ENCODE measurements at places on chromosomes 12 and 14.

DNA sequence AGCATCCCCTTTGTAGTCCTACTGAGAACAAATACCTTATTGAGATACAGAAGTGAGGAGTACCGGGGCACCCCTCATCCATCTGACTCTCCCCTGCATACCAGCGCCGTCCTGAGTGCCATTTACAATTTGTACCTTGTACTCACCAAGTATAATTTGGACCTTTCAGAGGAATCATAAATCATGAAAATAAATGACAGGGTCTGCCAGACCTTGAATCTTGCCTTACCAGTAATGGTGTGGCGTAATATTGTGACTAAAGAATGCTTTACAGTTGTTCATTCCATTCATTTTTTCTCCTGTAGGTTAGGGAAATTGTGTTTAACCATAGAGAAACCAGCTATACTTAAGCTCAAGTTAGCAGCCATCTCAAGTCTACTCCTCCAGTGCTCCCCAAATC, 243.7 kb upstream of the RGS6 start:
- H3K27ac ChIP-seq, result no peak overlapping the region
- no peaks in the 10 kb centered on the region for H3K27me3 ChIP-seq
- H3K4me3 ChIP-seq, result no peak overlapping the region
- DNase-seq, result no peak
- H3K4me1 ChIP-seq, result peaks cover 4% of the 10 kb centered on the region

- no peaks in the 10 kb centered on the region for H3K4me1 ChIP-seq
- H3K4me3 ChIP-seq, result no peak overlapping the region
- H3K36me3 ChIP-seq, result no peaks in the 10 kb centered on the region
- DNase-seq, result no peak
- H3K27me3 ChIP-seq, result no peaks in the 10 kb centered on the region
These were observed 480.9 kb upstream of the TMEM132C start for GRCh38 chr12:127785986-127786590.

- H3K27ac ChIP-seq, result no peak overlapping the region
- H3K4me1 ChIP-seq, result no peaks in the 10 kb centered on the region
- no peaks in the 10 kb centered on the region for H3K36me3 ChIP-seq
- no peak overlapping the region for H3K4me3 ChIP-seq
- H3K27me3 ChIP-seq, result no peaks in the 10 kb centered on the region
These were observed 990.2 kb downstream of the GALC start for GRCh38 chr14:87002776-87003175.

- peaks cover 4% of the 10 kb centered on the region for H3K4me1 ChIP-seq
- H3K27ac ChIP-seq, result no peak overlapping the region
- no peak overlapping the region for H3K4me3 ChIP-seq
These were observed 264.7 kb downstream of the RAD51B start for GRCh38 chr14:68084256-68084655.

DNA sequence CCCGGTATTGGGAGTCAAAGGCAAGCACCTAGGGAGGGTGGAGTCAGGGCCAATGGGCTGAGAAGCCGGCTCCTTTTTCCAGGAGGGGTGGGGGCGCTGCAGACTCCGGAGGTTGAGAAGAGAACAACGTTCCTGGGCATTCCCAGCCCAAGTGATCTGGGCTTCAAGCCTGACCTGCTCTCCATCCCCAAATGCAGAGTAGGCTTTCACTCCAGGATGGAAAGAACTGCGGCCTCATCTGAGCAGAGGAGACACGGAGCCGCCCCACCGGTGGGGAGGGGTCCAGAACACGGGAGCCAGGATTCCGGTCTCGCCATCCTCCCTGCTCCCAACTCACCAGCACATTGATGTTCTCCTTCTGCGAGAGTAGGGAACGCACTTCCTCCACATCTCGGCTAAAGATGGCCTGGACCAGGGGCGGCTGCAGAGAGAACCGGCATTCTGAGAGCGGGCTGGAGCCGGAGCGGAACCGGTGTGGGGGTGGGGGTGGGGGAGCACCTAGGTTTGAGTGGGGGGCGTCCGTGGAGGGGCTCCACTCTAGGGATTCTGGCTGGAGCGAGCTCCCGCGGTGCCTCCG, 605 bp downstream of the ANKRD52 start:
- peaks cover 7% of the 10 kb centered on the region for H3K36me3 ChIP-seq
- H3K27me3 ChIP-seq, result no peaks in the 10 kb centered on the region
- peaks cover 19% of the 10 kb centered on the region for H3K4me1 ChIP-seq
- H3K27ac ChIP-seq, result peak overlapping the region; percentile 78
- peak overlapping the region; percentile 87 for H3K4me3 ChIP-seq

DNA sequence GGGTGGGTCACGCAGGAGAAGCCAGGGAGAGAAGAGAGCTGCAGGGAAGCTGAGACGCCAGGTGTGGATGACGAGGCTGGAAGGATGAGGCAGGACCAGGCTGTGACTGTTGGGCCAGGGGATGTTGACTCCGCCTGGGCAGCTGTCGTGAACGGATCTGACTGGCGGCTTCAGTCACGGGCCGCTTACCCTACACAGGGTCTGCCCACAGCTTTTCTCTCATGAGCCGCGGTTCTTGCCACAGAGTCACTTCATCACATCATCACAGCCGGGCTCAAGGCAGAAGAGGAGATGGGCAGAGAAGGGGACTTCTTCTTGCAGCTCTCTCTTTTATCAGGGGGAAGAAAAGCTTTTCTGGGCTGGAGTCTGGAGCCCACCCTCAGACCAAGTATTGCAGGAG, 7.7 kb downstream of the CLBA1 start:
- no peak overlapping the region for H3K27ac ChIP-seq
- DNase-seq, result no peak
- no peaks in the 10 kb centered on the region for H3K4me1 ChIP-seq
- H3K27me3 ChIP-seq, result no peaks in the 10 kb centered on the region
- no peak overlapping the region for H3K4me3 ChIP-seq

GRCh38 chr14:104970231-104971068, 7.7 kb downstream of the AHNAK2 start:
- no peak overlapping the region for H3K27ac ChIP-seq
- no peaks in the 10 kb centered on the region for H3K4me1 ChIP-seq
- H3K4me3 ChIP-seq, result no peak overlapping the region

DNA sequence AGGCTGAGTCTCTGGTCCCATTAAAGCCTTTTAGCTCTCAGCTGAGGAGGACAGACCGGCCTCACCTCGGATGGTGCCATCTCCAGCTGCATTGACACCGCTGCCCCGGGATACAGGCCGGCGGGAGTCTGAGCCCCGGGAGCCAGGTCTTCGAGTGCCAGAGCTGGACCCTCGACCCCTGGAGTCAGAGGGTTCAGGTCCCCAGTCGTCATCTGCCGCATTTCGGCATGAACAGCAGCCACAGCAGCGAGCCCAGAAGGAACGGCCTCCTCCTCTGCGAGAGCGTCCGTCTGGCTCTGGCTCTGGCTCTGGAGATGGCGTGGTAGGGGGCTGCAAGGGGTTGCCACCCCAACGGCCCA, 1.0 kb downstream of the TGM1 start:
- peaks cover 3% of the 10 kb centered on the region for H3K36me3 ChIP-seq
- no peak overlapping the region for H3K27ac ChIP-seq
- DNase-seq, result no peak
- H3K27me3 ChIP-seq, result no peaks in the 10 kb centered on the region
- H3K4me1 ChIP-seq, result no peaks in the 10 kb centered on the region

- no peaks in the 10 kb centered on the region for H3K27me3 ChIP-seq
- no peak overlapping the region for H3K4me3 ChIP-seq
- H3K4me1 ChIP-seq, result no peaks in the 10 kb centered on the region
- peaks cover 3% of the 10 kb centered on the region for H3K36me3 ChIP-seq
These were observed 33.3 kb downstream of the COCH start for GRCh38 chr14:30907659-30908057.

DNA sequence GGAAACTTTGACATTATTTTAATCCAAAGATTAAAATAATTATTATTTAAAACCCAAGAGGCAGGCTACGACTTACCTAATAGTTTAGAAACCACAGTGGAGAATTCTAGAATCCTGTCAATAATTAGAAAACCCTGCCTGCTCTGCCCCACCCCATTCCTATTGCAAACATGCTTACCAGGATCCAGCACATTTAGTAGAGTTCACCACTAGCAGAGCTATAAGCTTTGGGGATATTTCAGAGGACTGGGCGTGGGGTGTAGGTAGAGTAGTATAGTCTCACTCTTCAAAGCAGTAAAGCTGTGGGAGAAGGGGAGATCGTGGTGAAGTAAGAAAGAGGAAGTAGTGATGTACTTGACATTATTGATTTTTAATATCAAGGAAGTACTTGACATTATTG, 100.3 kb downstream of the FIGNL2 start:
- no peak for DNase-seq
- no peaks in the 10 kb centered on the region for H3K36me3 ChIP-seq
- peaks cover 3% of the 10 kb centered on the region for H3K4me1 ChIP-seq
- H3K4me3 ChIP-seq, result no peak overlapping the region
- no peak overlapping the region for H3K27ac ChIP-seq

GRCh38 chr14:38791862-38792261, 311.2 kb downstream of the SEC23A start:
- no peak overlapping the region for H3K27ac ChIP-seq
- H3K4me3 ChIP-seq, result no peak overlapping the region
- no peaks in the 10 kb centered on the region for H3K27me3 ChIP-seq
- H3K36me3 ChIP-seq, result no peaks in the 10 kb centered on the region
- DNase-seq, result no peak
- no peaks in the 10 kb centered on the region for H3K4me1 ChIP-seq

GRCh38 chr14:61839507-61839906, 77.3 kb downstream of the SNAPC1 start:
- no peak overlapping the region for H3K27ac ChIP-seq
- no peak for DNase-seq
- H3K36me3 ChIP-seq, result peaks cover under 1% of the 10 kb centered on the region
- peaks cover 30% of the 10 kb centered on the region for H3K27me3 ChIP-seq
- H3K4me1 ChIP-seq, result peaks cover 9% of the 10 kb centered on the region

DNA sequence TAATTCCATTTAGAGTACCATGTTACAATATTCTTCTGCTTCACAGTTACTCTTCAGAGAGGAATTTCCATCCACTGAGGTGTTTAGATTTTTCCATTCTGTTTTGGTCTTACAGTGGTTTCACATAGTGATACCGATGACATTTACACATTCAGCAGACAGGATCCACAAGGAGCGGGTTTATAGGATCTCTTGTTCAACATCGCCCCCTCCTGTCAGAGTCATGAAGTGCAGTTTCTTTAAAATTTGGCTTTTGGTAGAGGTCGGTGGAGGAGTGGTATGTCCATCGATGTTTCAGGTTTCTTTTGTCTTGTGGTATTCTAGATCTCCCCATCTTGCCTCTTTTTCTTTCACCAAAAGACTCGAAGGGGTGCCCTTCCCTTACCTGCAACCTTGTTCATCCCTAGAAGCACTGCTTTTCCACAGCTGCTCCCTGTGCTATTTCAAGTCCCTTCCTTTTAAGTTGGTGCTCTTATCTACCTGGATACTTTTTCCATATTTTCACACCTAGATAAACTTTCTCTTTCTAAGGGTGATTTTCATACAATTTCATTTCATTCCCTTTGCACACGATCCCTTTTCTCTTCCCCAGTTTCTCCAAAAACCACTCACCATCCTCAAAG, 181.3 kb downstream of the ITPR2 start:
- no peak for DNase-seq
- H3K4me1 ChIP-seq, result peaks cover 2% of the 10 kb centered on the region
- no peak overlapping the region for H3K4me3 ChIP-seq
- H3K27ac ChIP-seq, result no peak overlapping the region
- H3K27me3 ChIP-seq, result no peaks in the 10 kb centered on the region
- peaks cover 29% of the 10 kb centered on the region for H3K36me3 ChIP-seq

GRCh38 chr12:6158255-6158654, 33.8 kb upstream of the VWF start:
- no peak for DNase-seq
- no peaks in the 10 kb centered on the region for H3K36me3 ChIP-seq
- no peak overlapping the region for H3K27ac ChIP-seq
- peaks cover 2% of the 10 kb centered on the region for H3K27me3 ChIP-seq
- H3K4me1 ChIP-seq, result peaks cover 5% of the 10 kb centered on the region

DNA sequence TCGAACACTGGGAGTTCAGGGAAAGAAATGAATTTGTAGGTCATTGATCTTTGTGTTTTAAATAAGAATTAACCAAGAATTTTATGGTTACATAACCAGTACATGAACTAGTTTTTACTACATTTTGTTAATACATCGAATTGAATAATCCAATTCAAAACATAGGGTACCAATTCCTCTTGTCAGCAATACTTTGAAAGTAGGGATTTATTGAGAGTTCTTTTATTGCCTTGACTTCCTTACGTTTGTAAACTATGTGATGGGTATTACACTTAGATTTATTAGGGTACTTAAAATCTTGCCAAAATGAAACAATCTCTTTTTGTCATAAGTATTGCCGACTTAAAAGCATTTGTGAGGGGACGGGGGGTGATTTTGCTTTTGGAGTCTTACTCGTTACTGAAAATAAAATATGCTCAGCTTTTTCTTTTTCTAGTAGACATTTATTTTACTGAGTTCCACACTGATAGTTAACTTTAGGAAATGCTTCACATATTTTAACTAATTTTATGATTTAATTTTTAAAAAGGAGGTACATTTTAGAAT, 22.4 kb downstream of the SOCS2 start:
- DNase-seq, result no peak
- peaks cover 71% of the 10 kb centered on the region for H3K27me3 ChIP-seq
- H3K36me3 ChIP-seq, result peaks cover 2% of the 10 kb centered on the region
- no peak overlapping the region for H3K4me3 ChIP-seq
- H3K4me1 ChIP-seq, result peaks cover 17% of the 10 kb centered on the region

DNA sequence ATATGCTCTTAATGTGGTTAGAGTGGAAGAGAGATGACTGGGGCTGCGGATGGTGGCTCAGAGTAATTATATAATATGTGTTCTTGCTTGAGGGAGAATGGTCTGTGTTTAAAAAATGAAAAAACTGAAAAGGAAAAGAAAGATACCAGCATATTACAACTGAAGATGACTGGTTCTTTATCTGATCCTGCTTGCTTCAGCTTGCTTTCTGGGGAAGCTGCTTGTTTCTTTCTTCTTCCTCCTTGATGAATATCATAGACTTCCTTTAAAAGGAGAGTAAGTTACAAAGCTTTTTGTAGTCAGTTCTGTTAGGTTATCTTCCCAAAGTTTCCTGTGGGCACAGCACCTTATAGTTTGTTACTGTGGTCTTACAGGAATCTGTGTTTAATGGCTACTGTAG, 210.9 kb downstream of the ERC1 start:
- H3K36me3 ChIP-seq, result peaks cover 21% of the 10 kb centered on the region
- DNase-seq, result no peak
- no peaks in the 10 kb centered on the region for H3K27me3 ChIP-seq

GRCh38 chr14:26078561-26078960, 519.3 kb downstream of the NOVA1 start:
- H3K4me3 ChIP-seq, result no peak overlapping the region
- no peak for DNase-seq
- no peaks in the 10 kb centered on the region for H3K36me3 ChIP-seq
- no peaks in the 10 kb centered on the region for H3K27me3 ChIP-seq
- H3K27ac ChIP-seq, result no peak overlapping the region

GRCh38 chr14:20680843-20681347, 3.5 kb upstream of the RNASE4 start:
- peaks cover 4% of the 10 kb centered on the region for H3K27me3 ChIP-seq
- DNase-seq, result no peak
- peaks cover 29% of the 10 kb centered on the region for H3K4me1 ChIP-seq
- H3K36me3 ChIP-seq, result no peaks in the 10 kb centered on the region
- H3K27ac ChIP-seq, result no peak overlapping the region
- no peak overlapping the region for H3K4me3 ChIP-seq

GRCh38 chr14:20560961-20561360, at the start of gene RNASE9:
TSS of gene RNASE9 (minus strand) at chr14:20561047.
- H3K4me1 ChIP-seq, result no peaks in the 10 kb centered on the region
- no peak within 1 kb of the TSS for H3K4me3 ChIP-seq
- H3K27ac ChIP-seq, result no peak within 1 kb of the TSS
- DNase-seq, result no peak
- no peaks in the 10 kb centered on the region for H3K36me3 ChIP-seq
